ENCODE measurements at places on chromosomes 13 and 19.
A peak's percentile ranks its signal among the peaks of the same experiment; 100 is the strongest.

GRCh38 chr19:739998-740715, 10.8 kb upstream of the MISP start:
- no peak for DNase-seq

GRCh38 chr19:53907193-53907581, 1.9 kb upstream of the CACNG7 start:
- DNase-seq, result no peak

- no peak for DNase-seq
These were observed 175.0 kb downstream of the URI1 start for GRCh38 chr19:30116984-30117555.

DNA sequence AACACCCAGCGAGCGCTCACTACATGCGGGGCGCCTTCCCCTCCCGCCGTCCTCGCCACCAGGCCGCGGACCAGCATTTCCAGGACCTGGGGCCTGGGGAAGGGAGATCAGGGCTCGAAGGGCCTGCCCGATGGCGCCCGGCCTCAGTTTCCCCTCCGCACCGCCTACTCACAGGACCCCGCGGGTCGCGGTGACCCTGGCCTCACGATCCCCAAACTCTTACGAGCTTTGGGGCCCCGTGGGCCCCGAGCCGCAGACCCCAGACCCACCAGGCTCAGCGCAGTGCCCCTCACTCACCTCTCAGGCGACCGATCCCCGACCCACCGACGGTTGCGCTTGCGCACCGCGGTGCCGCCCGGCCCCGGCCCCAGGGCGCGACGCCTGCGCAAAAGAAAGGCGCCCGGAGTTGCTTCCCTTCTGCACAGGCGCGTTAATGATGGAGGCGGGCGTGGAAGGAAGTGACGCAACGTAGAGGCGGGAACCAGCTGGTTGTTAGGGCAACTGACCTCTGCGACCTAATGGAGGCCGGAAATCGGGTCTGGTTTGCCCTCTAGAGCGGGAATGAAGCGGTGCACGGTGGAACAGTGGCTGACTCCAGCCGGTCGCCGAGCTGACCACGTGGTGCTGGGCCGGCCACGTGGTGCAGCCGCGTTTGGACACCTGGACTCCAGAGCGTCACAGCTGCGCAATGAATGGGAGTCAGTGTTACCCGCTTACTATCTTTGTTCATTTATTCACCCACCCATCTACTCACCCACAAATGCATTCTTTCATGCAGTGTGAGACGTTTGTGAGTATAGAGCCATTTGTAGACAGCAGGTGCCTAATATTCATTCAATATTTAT, at the start of gene SGTA:
TSS of gene SGTA (minus strand) at position 338 of the 845 bp plus-strand sequence. CDS start 14,205 bp downstream, outside the sequence.
- DNase-seq, result peak; percentile 87

- DNase-seq, result no peak
These were observed 17.6 kb upstream of the GSX1 start for GRCh38 chr13:27774651-27775050.

DNA sequence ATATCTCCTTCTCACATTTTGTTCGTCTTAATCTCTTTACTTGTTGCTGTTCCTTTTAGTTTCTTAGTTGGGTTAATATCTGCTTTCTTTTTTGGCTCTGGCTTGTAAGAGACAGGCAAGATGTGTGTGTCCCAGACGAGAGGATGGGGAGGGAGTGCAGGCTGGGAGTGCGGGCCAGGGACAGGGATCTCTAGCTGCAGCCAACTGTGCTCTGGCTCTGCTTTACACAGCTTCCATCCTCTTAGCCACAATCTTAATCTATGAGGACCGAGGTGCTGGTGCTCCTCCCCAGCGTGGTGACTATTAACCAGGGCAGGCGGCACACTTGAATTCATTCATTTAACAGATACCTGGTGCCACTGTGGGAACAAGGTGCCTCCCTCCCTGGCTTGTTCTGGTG, 70.9 kb upstream of the WASF3 start:
- no peak for DNase-seq

DNA sequence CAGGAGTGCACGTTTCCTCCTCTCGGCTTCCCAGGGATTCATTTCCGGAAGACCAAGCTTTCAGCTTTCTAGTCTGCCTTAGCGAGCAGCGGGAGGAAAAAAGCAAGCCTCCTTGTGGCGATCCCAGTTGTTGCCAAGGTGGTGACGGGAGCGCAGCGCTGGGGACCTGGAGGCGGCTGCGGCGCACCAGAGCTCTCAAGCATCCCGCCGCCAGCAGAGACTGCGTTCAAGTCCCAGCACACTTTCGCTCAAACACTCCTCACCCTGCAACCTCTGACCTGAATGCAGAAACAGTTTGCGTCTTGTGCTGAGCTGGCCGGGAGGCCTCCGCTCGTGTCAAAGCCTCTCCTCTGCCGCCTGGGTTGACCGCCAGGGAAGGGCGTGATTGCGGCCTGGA, 4.9 kb downstream of the GSX1 start:
- no peak for DNase-seq

GRCh38 chr13:31012655-31013024, 80.2 kb downstream of the TEX26 start:
- DNase-seq, result no peak

DNA sequence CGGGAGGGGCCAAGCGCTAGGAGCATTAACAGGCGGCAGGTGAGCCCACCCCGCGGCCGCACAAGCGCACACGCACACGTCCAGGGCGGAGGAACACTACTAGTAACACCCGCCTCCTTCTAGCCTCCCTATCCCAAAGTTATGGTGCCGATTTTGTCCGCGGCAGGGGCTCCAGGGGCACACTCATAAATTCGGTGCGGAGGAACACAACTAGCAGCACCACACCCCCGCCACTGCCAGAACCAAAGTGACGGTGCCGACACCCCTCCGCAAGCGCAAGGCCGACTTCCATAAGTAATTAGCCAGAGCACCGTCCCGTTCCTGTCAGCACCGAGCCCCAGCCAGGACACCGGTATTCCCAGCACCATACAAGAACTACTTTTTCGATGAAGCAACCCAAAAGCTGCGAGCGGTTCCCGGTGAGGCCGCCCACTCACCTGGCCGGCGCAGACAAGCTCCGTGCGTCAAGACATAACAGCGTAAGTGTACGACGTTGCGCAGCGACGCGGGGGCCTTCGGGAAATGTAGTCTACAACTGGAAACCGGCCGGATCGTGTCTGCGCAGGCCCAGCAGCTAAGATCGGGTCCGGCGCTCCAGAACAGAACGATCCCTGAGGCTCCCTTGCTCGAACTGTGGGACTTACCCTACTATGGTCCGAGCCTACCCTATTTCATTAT, at the start of the genes ZNF540 and ZNF571:
TSS of gene ZNF540 (plus strand) at position 573 of the 678 bp plus-strand sequence. CDS start 3,572 bp downstream, outside the sequence.
TSS of gene ZNF571 (minus strand) at position 489 of the 678 bp plus-strand sequence. CDS start 8,116 bp downstream, outside the sequence.
- DNase-seq, result peak; percentile 56

- DNase-seq, result no peak
These were observed 368 bp downstream of the KCNC3 start for GRCh38 chr19:50328873-50329145.

Data from esophagus squamous epithelium (tissue), 5 donors.